ENCODE measurements at places on chromosomes 16 and 17.

DNA sequence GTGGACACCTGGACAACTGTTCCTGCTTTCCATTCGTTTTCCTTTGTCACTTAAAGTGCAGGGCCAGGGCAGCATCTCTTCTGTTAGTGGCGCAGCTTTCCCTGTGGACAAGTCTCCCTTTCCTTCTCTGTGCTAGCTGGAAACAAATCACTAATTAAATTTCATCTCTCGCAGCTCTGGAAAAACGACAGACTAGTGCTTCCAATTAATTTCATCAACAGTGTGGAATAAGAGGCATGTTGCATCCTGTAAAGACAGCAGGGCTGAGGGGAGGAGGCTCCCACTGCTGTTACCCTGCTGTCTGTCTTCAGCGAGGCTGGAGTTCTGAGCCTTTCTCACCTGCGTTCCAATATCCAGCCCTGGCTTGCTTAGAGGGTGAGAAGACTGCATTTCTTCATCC lies 352.1 kb upstream of the HSBP1 start:
- no peak for DNase-seq

DNA sequence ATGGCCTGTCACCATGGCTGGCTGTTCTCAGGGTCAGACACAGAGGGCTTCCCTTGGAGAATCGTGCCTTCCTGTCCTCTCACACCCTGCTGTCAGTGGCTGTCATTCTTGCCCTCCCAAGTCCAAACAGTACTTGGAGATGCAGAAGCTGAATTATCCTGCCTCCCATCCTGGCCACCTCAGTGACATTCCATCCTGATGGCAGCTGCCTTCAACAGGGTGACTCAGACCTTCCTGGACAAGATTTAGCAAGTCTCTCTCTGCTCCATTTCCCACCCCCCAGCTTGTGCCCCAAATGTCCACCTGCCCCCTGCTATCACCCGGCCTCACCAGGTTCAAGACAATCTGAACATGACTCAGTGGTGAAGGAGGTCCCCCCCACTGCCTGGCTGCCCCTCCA lies 4.8 kb upstream of the KRT36 start:
- no peak for DNase-seq

DNA sequence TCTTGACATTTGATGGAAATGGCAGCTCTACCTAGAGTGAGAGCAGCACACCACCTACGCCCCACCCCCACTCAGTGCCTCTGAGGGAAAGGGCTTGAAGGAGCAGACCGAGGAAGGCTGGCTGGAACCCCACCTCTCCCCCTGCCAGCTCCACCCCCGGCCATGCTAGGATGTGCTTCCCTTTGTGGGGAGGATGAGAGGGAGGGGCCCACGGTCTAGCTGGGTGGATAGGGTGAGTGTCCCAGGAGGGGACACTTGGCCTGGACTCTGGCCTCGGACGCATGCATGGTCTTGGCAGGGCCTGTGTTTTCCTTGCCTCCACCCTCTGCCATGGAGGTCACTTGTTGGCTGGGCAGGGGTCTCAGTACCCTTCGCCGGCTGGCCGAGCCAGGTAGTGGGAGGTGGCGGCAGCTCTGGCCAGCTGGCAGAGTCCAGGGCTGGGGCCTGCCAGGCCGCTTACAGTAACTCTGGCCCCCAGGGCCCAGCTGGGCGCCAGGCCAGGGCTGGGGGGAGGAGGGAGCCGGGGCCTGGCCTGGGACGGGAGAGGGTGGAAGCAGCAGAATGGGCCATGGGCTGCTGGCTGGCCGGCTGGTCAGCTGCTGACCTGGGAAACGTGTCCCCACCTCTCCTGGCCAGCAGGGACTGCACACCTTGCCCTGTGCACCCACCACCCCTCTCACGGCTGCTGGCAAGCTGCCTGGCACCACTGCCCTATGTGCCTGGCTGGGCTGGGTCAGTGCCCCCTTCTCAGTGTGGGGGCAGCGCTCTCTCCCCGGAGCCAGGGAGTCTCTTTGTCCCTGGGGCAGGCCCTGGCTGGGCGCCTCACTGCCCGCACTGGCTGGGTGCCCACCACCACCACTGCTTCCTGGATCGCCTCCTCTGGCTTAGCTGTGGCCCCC lies 23.0 kb downstream of the RARA start:
- DNase-seq, result no peak

GRCh38 chr16:73049511-73049910 lies 1.6 kb upstream of the ZFHX3 start:
- DNase-seq, result no peak

DNA sequence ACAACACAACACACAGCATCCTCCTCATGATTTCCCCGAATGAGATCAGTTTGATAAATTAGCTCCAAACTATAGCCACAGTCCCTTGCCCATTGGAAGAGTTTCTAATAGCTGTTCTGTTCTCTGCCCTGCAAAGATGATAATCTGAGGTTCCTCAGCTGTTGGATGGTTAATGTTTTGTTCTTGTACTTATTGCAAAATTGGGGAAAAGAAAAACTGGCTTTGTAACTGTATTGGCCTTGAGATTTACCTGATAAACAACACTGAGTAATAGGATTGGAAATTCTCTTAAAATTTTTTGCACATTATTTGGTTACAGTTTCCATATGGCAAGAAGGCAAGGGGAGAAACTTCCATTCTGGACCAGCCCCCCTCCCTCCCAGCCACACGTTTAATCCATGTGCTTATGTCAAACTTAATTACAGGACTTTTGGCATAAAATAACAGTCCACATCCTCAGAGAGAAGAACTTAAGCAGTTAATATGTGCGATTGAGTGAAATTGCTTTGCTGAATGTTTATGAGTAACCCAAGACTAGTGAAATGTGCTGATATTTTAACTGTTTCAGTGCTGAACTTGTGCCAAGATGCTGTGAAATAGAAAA lies 119.1 kb upstream of the ZFHX3 start:
- no peak for DNase-seq

GRCh38 chr16:72664509-72665408 lies 383.2 kb downstream of the ZFHX3 start:
- DNase-seq, result peak; percentile 77

DNA sequence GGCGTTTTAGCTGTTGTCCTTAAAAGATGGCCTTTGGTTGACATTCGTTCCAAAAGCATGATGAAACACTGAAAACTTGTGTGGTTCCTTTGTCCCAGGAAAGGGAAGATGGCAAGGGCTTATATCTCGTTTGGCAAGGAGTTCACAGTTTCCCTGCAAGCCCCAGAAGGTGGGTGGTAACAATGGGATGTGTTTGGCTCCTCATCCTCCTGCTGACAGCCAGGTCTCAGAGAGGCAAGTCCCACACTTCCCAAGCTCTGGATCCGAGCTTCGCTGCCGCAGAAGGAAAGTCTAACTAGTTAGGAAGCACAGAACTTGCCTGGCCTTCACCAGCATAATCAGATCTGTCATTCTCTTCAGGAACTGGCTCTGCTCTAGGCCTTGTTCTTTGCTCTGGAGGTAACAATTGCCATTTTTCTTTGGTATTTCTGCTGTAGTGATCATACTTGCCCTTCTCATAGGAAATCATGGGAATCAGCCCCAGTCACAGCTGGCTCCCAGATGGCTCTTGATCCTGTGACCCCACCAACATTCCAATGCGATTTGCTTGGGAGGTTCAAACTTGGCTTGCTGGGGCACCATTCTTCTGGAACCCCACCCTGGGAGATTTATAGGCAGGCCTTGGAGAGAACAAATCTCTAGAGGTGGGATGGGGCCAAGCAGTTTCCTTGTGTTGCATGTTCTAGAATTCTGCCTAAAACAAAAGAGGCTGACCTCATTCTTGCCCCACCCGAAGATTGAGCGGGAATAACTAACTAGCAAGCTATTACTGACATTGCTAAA lies 17.9 kb downstream of the KPNA2 start:
- DNase-seq, result no peak

DNA sequence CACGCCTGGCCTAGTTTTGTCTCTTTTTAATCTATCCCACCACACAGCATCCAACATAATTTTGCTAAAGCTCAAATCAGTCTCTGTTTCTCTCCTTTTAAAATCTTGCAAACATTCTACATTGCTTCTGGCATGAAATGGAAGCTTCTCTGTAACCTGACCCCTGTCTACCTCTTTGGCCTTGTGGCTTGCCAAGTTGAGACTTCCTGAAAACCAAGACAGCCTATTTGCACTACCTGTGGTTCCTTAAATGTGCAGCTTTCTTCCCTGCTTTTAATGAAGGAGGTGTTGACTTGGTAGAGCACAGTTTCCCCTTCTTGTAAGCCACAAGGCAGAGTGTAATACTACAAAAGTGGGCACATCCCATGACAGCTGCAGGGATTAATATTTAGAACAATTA lies 6.0 kb upstream of the CCL3 start:
- DNase-seq, result no peak

DNA sequence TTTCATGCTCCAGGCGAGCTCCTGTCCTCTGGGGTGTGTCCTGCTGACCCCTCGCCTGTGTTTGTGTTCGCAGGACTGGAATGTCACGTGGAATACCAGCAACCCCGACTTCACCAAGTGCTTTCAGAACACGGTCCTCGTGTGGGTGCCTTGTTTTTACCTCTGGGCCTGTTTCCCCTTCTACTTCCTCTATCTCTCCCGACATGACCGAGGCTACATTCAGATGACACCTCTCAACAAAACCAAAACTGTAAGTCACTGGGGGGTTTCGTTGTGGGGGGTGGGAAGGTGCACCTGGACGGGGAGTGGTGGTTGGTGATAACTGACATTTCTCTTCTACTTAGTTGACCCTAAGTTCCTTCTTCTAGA lies 58.3 kb downstream of the ABCC1 start:
- no peak for DNase-seq

DNA sequence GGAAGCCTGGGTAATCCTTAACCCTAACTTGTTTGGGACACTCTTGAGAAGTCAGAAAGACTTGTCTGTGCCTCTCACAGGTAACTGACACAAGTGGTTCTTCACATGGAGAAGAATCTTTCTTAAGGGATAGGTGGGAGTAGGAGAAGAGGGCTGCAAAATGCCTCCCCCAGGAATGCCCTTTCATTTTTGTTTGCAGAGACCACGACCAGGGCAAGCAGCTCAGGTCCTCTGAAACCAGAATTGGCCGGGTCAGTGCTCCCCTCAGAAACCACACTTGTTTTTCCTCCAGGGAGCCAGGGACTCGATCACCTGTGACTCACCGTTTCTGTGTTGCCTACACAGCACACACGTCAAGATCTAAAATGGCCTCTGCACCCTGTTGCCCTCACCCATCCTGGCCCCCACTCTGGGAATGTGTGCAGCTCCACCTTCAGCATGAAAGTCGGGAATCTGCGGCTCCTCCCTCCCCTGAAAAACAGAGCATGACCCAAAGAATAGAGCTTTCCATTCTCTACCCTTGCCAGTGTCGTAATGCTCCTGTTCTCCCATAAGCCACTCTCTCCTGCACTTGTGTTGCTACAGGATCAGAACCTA lies 36.1 kb downstream of the HNF1B start:
- no peak for DNase-seq

- no peak for DNase-seq
These were observed 83.0 kb downstream of the OR1D5 start for GRCh38 chr17:2980211-2980903.

DNA sequence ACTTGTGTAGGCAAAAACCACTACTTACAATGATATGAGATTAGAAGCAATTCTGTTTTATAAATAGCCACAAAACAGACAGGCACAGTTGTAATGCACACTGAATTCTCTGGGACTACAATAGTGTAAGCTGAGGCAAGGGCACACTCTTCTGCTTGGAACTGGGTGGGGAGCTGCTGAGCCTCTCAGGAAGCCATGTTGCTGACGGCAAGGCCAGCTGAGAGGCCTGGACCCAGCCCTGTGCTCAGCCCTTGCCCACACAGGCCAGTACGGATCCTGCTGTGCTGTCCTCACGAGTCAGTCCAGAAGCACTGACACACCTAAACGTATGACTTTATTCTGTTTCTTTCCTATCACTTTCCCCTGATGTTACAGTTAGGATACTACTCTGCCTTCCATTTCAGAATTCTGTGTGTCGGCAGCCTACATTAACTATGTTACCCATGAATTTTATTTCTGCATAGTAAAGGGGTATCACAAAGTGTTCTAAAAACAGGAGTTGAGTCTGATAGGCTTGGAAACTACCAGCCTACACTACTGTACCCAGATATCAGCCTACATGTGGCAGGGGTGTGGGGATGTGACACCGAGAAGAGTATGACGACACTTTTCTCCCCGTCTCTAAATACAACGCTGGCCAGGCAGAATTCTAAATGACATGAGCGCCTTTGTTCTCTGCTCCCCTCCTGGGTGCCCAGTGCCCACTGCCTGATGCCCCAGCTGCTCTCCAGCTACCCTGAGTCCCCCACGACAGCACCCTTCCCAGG lies 41.1 kb upstream of the FAAP100 start:
- no peak for DNase-seq
